ENCODE measurements at places on chromosomes 5 and 9.

DNA sequence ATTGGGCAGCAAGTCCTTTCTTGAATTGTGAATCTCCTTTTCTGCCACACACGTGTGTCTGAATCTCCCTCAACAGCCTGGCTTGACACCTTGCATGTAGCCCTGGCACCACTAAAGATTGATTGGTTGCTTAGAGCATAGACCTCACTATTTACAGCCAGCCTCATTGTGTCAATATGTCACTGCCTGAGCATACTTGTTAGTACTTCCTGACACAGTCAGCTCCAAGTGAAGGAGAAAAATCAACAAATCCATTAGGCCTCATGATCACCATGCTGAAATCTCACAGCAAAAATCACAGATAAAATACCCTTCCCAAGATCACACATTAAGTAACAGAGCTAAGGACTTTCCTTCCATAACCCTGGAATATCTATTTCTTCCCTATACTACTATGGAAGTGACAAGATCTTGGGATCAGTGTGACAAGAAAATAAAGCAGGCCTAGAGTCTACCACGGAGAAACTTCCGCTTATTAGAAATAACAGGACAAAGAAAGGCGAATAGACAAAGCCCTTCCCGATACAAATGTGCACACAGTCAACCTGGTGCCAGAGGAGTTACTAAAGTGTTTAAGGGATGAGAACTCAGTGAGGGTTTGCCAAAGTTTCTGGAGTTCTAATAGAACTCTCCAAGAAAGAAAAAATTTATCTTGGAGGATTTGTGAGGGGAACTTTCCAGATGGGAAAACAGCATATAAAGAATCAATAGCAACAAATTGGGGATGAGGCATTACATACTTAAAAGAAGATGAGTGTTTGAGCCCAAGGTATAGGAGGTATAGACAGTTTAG lies 5.6 kb upstream of the ARL15 start:
- DNase-seq: no peak

DNA sequence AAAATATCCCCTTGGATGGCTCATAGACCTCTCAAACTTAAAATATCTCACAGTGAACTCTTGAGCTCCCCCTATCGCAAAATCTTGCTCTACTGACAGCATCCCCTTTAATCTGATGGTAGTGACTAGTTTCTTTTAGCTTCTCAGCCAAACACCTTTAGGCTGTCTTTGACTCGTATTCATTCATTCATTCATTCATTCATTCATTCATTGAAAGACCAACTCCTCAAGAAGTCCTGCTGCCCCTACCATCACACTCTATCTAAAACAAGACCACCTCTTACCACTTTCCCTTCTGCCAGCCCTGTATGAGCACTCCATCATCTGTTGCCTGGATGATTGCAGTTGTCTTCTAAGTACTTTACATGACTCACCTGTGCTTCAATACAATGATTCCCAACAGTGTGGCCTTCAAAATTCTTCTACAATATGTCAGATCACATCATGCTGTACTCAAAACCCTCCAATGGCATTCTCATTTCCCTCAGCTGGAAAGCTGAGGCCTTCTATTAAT lies 46.8 kb downstream of the ITGA2 start:
- DNase-seq: peak; percentile 9

DNA sequence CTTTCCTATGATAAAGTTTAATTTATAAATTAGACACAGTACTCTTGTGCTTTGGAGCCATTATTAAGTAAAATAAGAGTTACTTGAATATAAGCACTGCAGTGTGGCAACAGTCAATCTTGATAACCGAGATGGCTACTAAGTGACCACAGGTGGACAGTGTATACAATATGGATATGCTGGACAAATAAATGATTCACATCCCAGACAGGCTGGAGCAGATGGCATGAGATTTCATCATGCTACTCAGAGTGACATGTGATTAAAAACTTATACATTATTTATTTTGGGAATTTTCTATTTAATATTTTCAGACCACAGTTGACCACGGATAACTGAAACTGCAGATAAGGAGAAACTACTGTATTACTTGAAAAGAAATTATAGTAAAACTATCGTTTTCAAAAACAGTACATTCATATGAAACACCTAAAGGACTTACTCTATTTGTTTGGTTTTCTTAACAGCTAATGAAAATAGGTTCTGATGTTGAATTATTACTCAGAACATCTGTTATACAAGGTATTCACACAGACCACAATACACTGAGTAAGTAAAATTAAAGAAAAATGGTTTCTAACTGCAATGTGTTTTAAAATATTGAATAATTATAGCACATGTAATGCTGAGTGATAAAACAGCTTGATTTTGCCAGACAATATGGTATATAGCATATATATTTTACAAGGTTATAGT lies 16.0 kb downstream of the LYRM7 start:
- DNase-seq: peak; percentile 17

DNA sequence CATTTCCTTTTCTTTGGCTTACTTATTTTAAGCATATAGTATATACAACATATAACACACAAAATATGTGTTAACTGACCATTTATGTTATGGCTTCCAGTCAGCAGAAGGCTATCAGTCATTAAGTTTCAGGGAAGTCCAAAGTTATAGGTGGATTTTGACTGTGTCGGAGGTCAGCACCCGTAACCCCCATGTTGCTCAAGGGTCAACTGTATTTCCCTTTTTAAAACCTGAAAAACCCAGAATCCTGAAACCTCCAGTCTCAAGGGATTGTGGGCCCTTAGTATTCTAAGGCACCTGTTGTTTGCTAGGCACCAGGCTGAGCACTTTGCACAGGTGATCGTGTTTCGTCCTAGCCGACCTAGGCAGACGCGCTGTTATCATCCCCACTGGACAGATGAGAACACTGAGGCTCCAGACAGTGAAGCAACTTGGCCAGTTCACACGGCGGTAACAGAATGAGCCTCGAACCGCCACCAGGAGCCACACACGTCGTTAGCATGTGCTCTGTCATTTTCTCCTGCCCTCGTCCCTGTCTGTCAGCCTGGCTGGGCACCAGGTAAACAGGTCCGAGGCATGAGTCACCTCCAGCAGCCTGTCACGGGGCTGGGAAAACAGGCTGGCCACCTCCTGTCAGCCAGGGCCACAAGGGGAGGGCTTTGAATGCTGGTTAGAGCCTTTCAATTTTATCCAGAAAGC lies 39.9 kb downstream of the DUSP1 start:
- DNase-seq: no peak

DNA sequence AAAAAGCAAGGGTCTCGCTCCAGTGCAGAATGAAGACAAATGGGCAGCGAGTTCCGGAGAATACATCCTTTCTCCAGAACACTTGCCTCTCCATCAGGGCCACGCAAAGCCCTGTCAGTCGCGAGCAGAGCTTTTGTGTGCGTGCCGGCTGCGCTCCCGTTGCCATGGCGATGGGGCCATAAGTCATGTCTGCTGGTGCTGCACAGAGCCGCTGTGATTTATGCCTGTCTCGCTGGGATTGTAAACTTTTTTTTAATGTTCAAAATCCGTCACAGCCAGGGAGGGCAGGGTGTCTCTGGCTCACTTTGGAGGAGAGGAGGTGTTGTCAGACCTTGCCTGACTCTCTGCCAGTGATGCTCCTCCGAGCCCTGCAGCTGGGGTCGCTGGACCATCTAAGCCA lies 272.7 kb downstream of the TRIM32 start:
- peak; percentile 20 for DNase-seq

DNA sequence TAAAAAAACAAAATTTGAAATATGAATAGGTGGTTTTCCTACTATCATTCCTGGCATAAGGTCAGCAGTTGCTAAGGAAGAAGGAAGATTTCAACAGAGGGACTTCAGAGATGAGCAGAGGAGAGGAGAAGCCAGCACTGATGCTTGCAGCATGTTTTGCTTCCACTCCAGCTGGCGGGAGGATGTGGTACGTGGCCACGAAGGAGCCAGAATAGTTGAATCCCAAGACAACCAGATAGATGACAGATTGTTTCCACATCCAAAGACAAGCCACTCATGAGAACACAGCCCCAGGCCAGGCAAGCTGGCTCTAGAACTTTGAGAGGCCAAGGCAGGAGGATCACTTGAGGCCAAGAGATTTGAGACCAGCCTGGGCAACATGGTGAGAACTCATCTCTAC lies 15.1 kb downstream of the TIMD4 start:
- no peak for DNase-seq

GRCh38 chr5:110823571-110823970 lies 84.8 kb downstream of the SLC25A46 start:
- DNase-seq: no peak

- no peak for DNase-seq
Observed at GRCh38 chr5:44538797-44539601, 149.8 kb upstream of the FGF10 start.

DNA sequence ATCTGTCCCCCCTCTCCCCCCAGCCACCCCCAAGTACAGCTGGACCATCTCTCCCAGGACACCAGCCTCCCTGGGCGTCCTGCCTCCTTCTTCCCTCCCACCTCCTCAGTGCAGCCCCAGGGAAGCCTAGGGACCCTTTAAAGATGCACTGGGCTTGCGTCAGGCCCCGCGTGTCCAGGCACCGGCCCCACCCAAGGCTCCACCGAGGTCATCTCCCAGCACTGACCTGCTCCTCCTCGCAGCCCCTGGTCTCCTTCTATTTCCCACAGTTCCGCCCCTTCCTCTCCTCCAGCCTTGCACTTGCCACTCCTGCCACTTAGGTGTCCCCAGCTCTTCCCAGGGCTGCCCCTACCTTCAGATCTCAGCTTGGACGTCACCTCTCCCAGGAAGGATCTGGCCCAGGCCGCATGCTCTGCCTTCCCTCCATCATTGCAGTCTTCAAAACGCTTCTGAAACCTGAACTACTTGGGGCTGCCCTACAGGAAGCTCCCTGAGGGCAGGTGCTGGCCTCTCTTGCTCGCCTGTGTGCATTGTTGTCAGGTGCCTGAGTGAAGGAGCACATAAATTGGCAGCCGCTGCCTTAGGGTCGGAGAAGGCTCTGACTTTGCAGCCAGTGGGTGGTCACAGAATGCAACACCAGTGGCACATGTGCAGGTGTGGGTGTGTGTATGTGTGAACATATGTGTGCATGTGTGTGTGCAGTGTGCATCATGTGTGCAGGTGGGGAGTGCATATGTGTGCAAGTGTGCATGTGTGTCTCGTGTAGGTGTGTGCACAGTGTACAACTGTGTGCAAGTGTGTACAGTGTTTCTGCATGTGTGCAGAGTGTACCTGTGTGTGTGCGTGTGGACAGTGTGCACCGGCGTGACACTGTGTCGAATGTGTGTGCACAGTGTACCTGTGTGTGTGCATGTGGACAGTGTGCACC lies 152.9 kb downstream of the C9orf50 start:
- no peak for DNase-seq

GRCh38 chr5:81779125-81779915 lies 28.4 kb upstream of the SSBP2 start:
- DNase-seq: no peak

- DNase-seq: no peak
Observed at GRCh38 chr5:16431490-16431889, 34.1 kb downstream of the ZNF622 start.

GRCh38 chr5:74040065-74040551 lies 414.1 kb downstream of the ARHGEF28 start:
- DNase-seq: peak; percentile 94

DNA sequence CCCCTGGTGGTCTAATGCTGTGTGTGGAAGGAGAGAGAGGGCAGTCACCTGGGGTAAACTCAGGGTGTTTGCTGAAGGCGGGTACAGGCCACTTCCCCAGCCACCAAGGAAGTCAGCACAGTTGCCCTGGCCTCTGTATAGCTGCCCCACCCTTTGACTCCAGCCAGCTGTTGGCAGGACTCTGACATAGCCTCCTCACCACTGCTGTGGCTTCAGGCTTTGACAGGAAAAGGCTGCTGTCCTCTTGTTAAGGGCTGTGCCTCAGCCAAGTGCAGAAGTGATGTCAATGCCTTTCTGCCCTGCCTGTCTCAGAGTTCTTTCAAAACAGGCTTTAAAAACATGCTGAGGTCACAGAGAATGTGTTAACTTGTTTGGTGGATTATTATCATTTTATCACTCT lies 487.2 kb upstream of the KLF4 start:
- no peak for DNase-seq

GRCh38 chr9:128049843-128050242 lies 17.3 kb downstream of the NAIF1 start:
- no peak for DNase-seq

DNA sequence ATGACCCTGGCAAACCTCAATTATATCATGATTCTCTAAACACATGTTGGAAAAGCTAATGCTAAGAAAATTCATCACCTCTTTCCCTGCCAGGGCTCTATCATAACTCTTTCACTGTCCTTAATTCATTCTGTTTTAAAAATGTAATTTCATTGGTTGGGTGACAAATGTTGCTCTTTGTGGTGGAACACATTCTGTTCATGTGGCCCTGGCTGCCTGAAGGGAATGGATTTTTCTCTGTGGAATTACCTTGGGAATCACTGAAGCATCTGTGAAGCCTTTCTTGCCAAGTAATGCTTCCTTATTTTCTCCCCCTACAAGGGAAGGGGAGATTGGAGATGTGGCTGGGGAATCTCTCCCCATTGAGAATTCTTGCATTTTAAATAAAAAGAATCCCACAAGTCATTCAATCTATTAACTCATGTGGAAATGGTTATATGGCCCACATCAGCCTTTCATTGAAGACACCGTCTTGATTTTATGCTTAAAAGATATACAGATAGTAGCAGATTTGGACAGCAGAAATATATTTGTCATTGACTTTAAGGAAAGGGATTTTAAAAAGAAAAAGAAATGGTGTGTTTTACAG lies 201.8 kb upstream of the NMUR2 start:
- no peak for DNase-seq

DNA sequence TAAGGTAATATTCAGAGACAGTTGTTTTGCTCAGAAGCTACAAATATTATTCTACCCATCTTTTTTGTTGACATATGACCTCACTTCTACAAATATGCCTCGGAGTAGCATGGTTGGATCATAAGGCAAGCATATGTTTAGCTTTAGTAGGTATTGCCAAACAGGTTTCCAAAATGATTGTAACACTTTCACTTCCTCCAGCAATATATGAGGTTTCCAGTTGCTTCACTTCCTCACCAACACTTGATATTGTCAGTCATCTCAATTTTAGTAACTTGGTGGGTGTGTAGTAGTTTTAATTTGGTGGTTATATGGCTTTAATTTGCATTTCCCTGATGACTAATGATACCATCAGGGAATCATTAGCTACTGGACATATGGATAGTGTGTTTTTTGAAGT lies 46.7 kb downstream of the TNFSF8 start:
- DNase-seq: no peak

DNA sequence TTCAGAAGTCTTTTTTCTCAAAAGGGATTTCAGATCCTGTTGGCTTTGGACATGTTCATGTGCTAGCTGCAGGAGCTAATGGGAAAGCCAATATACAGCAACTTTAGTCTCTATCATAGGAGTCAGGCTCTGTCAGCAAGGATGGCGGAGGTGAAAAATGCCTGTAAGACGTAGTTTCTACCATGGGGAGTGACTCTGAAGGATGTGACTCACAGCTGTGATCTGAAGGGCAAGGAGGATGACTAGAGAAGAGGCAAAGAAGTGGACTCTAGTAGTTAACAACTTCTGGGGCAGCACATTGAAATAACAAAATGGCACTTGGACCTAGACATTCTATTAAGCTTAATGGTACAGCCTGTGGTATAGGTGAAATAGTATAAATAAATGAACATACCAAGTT lies 3.1 kb upstream of the NDUFS4 start:
- DNase-seq: peak; percentile 33

- DNase-seq: no peak
Observed at GRCh38 chr5:16411235-16411634, 54.4 kb downstream of the ZNF622 start.
